Spinal cord (tissue), 10 donors: ENCODE measurements at places on chromosomes 2 and 18. TPM values are rescaled to one million over a fixed set of nuclear protein-coding genes. Genes with fewer than 3 reads are reported as not detected.
A peak's percentile ranks its signal among the peaks of the same experiment; 100 is the strongest.

MAT2A gene
- 112 TPM for total RNA-seq

GRCh38 chr2:37604716-37605115 is 66.7 kb downstream of the CDC42EP3 start:
- DNase-seq = no peak
- no peak overlapping the region for H3K4me3 ChIP-seq
- no peak overlapping the region for H3K27ac ChIP-seq
- H3K27me3 ChIP-seq = no peaks in the 10 kb centered on the region

- H3K27me3 ChIP-seq = no peaks in the 10 kb centered on the region
- H3K4me1 ChIP-seq = peaks cover 85% of the 10 kb centered on the region
- no peak for DNase-seq
- peaks cover 16% of the 10 kb centered on the region for H3K36me3 ChIP-seq
- H3K27ac ChIP-seq = peak overlapping the region; percentile 82
- H3K4me3 ChIP-seq = no peak overlapping the region
Measured at GRCh38 chr2:217909156-217909820, 93.5 kb downstream of the TNS1 start.

GRCh38 chr2:158403237-158403636 is 53.3 kb downstream of the CCDC148 start:
- H3K36me3 ChIP-seq = no peaks in the 10 kb centered on the region
- H3K4me1 ChIP-seq = no peaks in the 10 kb centered on the region
- no peaks in the 10 kb centered on the region for H3K27me3 ChIP-seq
- no peak for DNase-seq
- H3K27ac ChIP-seq = no peak overlapping the region

DNA sequence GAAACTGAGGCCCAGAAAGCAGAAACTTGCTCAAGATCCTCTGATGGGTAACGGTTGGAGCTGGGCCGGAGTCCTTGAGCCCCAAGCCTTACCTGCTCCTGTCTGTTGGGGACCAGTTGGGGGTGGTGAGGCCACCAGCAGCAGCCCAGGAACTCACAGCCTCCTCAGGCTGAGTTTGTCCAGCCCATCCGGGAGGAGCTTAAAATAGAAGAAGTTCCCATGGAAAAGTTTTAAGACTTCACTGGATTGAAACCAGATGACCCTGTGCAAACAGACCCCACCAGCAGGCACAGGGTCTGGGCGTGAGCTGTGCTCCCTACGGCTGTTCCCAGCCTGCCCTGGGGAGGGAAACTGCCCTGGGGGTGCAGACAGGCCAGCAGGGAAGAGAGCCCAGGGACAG is 40.6 kb upstream of the FOSL2 start:
- H3K27ac ChIP-seq = peak overlapping the region; percentile 22
- H3K27me3 ChIP-seq = no peaks in the 10 kb centered on the region
- peaks cover 16% of the 10 kb centered on the region for H3K4me1 ChIP-seq
- H3K4me3 ChIP-seq = no peak overlapping the region
- no peaks in the 10 kb centered on the region for H3K36me3 ChIP-seq

GRCh38 chr2:33014268-33014667 is 67.5 kb downstream of the LTBP1 start:
- DNase-seq = peak; percentile 27
- no peak overlapping the region for H3K27ac ChIP-seq
- no peaks in the 10 kb centered on the region for H3K27me3 ChIP-seq
- H3K36me3 ChIP-seq = no peaks in the 10 kb centered on the region
- H3K4me3 ChIP-seq = no peak overlapping the region

DNA sequence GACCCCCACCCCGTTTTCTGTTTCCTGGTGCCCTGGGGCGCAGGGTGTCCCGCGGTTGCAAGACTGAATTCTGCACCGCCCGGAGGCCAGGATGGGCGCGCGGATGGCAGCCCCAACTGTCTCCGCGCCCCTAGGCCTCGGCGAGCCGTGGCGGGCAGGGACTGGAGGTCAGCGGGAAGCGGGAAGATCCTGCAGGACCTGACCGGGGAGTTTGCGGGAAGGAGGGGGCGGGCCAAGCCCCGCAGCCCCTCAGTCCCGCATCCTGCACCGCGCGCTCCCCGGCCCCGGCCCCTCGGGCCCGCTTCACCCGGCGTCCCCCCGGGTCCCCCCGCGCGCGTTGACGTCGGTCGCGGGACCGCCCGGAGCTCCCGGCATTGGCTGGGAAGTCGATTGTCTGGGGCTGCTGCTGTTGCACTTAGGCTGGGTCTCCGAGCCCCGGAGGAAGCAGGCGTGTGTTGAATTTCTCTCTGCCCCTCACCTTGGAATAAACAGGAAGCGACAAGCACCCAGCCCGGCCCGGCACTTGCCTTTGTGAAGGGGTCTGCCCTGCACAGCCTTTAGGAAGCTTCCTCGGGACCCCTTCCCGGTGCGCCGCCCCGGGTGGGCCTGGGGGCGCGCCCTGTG is at the start of gene LDLRAD4:
TSS of gene LDLRAD4 (plus strand) at position 393 of the 624 bp plus-strand sequence.
- H3K36me3 ChIP-seq = peaks cover 3% of the 10 kb centered on the region
- peaks cover 29% of the 10 kb centered on the region for H3K4me1 ChIP-seq
- DNase-seq = peak; percentile 28
- H3K4me3 ChIP-seq = peak within 1 kb of the TSS; percentile 61
- no peaks in the 10 kb centered on the region for H3K27me3 ChIP-seq

GRCh38 chr18:74507927-74508326 is 11.8 kb downstream of the CNDP2 start:
- peaks cover 85% of the 10 kb centered on the region for H3K36me3 ChIP-seq
- H3K4me1 ChIP-seq = peaks cover 29% of the 10 kb centered on the region
- no peak overlapping the region for H3K27ac ChIP-seq
